ENCODE measurements at places on chromosomes 1 and 21.

DNA sequence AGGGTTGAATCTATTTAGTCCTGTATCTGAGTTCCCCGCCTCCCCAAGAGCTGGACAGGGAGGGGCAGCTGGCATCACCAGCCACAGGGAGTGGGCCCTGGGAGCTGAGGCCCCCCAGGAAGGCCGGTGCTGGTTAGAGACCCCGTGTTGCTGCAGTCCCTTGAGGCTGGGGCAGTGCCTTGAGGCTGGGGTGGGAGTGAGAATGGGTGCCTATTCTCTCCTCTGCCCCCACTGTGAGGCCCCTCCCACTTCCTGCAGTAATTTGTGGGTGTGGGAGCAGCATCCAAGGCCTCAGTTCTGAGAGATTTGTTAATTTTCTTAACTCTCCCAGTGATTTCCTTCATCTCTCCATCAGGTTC lies 2.5 kb upstream of the TRAPPC3 start:
- no peak for DNase-seq

DNA sequence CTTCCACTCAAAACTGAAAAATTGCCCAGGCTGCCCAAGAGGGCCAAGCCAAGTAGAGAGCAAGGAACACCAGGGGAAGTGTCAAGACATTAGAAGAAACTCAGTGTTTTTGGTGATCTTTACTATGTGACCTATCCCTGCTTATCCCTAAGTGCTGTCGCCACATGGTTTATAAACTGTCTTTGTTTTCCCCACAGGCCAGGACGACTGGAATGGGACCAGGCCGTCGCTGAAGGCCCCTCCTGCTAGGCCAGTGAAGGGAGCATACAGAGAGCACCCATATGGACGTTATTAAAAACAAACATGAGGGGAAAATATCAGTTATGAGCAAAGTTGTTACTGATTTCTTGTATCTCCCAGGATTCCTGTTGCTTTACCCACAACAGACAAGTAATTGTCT lies 28.7 kb downstream of the KHDRBS1 start:
- no peak for DNase-seq

GRCh38 chr1:1565340-1565739 lies 9.3 kb downstream of the SSU72 start:
- DNase-seq, result no peak

DNA sequence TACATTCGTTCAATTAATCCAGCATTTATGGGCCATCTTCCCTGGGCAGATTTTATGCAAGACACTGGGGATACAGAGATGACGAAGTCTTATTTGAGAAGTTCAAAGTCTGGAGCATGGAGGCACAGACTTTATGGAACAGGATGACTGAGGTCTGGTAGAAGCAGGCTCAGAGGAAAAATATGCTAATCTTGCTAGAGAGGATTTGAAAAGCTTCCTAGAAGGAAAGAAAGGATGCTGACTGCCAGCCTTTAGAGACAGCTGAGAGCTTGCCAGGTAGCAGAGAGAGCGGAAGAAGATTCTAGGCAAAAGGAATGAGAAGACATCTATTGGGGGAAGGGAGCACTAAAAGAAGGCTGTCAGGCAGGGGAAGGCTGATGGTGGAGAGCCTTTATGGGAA lies 75.5 kb upstream of the ATP5PO start:
- DNase-seq, result no peak

DNA sequence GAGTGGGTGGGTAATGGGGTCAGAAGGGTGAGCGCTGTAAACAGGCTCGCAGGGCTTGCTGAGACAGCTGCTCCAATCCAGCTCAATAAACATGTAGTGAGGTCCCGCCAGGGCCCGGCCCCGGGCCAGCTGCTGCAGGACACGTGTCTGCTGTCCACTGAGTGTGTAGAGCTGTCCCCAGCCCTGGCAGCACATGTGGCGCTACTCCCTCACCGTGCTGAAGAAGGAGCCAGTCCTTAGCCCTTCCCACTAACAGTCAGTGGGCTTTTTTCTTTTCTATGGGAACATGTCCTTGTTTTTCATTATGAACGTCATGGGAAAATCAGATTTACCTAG lies 78.9 kb upstream of the C1orf174 start:
- DNase-seq, result peak; percentile 74
